ENCODE measurements at places on chromosomes 5 and 9.

DNA sequence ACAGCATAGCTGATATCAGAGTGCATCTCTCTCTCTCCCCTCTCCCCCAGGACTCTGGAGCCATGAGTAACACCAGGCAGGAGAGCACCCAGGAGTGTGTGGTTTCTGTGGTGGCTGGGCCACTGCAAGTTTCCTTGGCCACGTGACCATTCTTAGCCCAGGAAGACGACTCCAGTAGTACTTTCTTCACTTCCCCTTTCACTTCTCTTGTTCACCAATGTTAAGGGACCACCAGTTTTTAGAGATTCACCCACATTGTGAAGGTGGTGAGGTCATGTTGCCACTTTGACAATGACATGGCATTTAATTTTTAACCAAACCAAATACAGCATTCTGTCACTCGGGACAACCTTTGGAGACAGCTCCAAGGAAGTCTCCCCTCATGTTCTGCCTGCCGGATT lies 17.9 kb upstream of the DAPK1 start:
- DNase-seq, result no peak

DNA sequence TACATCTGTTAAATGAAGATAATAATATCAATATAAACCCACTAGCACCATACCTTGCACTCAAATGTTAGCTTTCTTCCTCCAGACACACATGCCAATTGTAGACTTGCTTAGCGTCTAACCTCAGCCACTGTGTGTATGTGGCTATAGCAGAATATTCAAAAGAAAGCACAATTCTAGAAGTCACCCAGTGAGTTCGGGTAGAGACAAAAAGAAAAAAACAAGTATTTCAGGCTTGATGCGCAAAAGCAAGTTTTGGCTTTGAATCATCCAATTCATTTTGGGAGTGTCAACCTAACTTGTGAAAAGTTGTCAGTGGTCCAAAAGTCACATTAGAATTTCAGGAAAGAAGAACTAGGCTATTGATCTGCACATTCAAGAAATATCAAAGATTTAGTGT lies 167.4 kb downstream of the PRELID2 start:
- no peak for DNase-seq

- DNase-seq, result no peak
These were observed 36.0 kb upstream of the IL7R start for GRCh38 chr5:35820735-35821134.

DNA sequence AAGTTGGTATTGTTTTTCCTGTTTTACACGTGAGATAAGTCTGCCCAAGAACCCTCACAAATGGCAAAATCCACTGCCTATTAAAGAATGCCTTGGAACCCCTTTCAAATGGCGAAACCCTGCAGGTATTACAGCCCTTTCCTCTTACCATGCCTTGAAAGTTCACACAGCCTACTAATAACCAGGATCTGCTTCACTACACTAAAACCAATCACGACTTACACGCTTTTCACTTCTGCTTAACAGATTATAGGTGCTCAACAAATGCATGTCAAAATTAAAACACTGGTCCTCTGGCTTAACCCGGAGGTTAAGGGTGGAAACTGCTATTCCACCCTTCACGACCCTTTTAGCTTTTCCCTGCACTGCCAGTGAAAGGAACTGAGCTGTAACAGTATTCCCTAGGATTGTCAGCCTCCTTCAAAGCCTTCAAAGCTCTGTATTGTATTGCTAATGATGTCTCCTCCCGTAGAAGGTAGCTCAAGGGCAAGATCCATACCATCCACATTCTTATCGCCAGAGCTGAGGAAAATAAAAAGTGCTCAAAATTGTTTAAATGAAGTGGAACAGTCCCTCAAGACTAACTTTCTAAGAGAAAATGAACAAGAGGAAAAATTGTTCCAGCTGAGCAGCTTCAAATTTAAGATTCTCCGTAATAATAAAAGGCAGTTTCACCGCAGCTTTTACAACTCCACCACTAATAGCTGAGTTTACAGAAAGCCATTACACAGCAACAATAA lies 997 bp downstream of the AUH start:
- no peak for DNase-seq

- DNase-seq, result no peak
These were observed 241.4 kb downstream of the DRD1 start for GRCh38 chr5:175202463-175203068.

DNA sequence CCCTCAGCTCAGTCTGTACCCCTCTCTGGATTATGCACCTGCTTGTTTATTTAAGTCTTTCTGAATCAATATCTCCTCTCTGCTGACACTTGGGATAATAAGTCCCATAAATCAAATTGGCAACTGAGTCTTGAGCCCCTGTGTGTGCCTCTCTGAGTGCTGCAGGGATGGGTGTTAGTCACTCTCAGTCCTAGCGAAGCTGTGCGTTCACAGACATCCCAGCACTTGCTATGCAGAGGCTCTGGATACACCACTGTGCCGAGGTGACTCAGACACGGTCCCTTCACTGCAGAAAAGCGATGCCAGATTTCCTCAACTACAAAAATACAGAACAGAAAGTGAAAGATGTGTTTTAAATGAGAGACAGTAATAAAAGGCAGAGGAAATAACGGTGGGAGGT lies 4.1 kb upstream of the KCNMB1 start:
- DNase-seq, result no peak

DNA sequence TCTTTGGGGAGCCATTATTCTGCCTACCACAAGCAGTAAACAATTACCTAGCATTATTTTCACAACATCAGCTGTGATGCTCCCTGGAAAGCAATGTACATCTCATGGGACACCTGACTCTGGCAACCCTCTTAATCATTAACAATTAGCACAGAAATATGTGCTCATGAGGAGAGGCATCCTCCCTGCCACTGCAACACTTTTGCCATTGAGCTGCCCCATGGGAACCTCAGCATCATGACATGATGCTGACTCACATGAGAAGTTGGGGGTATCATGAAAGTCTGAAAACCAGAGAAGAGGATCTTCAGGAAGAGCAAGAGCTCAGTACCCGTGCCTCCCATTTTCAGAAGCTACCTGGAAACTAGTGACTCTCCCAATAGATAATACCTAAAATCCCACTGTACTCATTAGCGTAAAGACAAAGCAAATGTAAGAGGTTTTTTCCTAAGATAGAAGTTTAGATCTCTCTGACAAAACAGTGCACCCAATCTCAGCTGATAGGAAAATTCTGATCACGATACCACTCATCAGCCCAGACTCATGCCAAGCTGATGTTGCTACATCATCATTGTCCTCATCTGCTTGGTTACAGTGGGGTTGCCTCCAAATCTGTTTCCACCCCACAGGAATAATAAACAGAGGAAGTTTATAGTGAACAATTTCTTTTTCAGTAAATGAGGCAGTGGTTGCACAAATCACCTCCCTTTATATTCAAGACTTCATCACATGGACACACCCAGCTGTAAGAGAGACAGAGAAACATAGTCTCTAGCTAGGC lies 244.5 kb downstream of the NR2F1-AS1 start:
- DNase-seq, result no peak

DNA sequence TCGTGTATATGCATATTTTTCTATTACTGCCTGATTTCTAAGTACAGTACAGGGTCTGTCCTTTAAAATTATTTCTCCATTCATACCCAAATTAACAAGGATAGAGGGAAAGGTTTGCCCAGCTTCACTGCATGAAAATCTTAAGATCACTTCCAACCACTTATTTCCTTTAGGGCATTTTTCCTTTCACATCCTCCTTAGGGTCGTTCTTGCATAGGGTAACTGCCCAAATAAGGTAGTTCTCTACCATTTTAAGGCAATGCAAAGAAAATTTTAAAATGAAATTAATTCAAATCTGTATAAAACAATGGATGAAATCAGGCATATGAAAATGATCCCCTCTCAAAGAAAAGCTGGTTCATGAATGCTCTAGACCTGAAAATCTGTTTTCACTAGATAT lies 4.1 kb upstream of the CDC20B start:
- DNase-seq, result no peak

GRCh38 chr5:66284588-66285342 lies 140.7 kb downstream of the SREK1 start:
- DNase-seq, result no peak

DNA sequence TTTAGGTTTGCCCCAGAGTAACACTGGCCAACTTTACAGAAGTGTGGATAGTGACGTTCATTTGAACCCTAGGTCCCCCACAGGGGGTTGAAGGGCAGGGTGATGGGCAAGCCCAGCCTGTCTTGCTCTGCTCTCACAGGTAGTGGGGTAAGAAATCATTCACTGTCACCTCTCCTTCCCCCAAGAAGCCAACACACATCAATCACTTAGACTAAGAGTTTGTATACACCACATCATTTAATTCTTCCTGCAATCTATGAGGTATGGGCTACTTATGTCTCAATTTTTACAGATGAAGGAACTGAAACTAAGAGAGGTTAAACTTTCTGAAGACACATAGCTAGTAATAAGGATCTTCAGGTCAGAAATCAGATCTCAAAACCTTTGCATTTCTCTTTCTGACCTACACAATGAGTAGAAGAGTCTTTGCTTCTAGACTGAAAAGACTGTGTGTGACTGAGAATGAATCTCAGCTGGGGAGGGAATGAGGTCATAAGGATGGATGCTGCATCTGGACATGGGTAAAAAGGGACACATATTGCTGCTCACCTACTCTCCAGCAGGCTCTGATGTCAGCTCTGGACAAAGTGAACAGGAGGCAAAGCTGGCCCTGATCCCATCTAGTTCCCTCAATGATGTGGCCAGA lies 81.0 kb upstream of the EQTN start:
- no peak for DNase-seq

- DNase-seq, result peak; percentile 6
These were observed 297.1 kb upstream of the CD180 start for GRCh38 chr5:67493676-67494075.

DNA sequence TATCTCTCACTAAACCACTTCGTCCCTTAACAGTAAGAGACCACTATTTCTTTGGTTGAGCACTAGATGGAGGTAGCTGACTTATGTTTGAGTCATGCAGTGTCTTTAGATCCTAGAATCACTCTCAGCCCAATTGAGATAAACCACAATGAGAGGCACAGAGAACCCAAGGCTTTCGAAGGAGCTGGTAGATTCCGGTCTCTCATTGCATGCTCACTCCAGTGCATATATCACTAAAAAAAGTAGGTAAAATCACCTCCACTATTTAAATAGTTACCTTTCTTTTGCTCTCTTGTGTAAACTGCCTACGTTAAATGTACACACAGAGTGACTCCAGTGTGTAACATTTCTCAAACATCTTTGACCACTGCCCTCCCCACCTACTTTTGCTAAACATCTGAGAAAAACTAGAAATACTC lies 27.6 kb downstream of the ACTL7A start:
- no peak for DNase-seq

DNA sequence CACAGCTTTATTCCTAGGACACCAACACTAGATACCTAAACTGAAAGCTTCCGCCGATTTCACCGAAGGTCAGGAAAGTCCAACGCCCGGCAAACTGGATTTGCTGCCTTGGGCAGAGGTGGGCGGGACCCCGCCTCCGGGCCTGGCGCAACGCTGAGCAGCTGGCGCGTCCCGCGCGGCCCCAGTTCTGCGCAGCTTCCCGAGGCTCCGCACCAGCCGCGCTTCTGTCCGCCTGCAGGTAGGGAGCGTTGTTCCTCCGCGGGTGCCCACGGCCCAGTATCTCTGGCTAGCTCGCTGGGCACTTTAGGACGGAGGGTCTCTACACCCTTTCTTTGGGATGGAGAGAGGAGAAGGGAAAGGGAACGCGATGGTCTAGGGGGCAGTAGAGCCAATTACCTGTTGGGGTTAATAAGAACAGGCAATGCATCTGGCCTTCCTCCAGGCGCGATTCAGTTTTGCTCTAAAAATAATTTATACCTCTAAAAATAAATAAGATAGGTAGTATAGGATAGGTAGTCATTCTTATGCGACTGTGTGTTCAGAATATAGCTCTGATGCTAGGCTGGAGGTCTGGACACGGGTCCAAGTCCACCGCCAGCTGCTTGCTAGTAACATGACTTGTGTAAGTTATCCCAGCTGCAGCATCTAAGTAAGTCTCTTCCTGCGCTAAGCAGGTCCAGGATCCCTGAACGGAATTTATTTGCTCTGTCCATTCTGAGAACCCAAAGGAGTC lies at the start of gene CD274:
Gene CD274 (plus strand): TSS at position 184 of the 733 bp plus-strand sequence. CDS start 5,572 bp downstream, outside the sequence.
- peak; percentile 81 for DNase-seq

DNA sequence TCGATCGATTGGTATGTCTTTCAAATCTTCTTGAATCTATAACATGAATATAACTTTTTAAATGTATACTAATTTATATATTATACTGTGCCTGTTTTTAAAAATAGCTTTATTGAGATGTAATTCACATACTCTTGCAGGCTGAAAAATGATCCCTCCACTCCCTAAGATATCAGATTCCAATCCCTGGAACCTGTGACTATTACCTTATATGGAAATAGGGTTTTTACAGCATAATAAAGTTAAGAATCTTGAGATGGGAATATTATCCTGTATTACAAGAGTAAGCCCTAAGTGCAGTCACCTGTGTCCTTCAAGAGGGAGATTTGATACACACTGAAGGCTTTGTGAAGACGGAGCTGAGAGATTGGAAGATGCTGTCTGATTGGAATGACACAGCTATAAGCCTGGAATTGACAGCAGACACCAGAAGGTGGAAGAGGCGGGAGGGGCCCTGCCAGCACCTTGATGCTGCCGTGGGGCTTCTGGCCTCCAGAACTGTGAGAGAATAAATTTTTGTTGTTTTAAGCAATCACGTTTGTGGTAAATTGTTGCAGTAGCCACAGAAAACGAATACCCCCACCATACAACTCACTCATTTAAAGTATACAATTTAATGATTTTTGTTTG lies 161.3 kb downstream of the RMI1 start:
- no peak for DNase-seq
